ENCODE measurements at places on chromosomes 12 and 14. TPM values are rescaled to one million over a fixed set of nuclear protein-coding genes. Genes with fewer than 3 reads are reported as not detected.

- H3K27ac ChIP-seq: no peak overlapping the region
- no peak overlapping the region for H3K4me3 ChIP-seq
- H3K4me1 ChIP-seq: no peaks in the 10 kb centered on the region
- DNase-seq: no peak
- H3K36me3 ChIP-seq: no peaks in the 10 kb centered on the region
- H3K27me3 ChIP-seq: no peaks in the 10 kb centered on the region
Measured at GRCh38 chr14:104419865-104420505, 159.6 kb upstream of the C14orf180 start.

DNA sequence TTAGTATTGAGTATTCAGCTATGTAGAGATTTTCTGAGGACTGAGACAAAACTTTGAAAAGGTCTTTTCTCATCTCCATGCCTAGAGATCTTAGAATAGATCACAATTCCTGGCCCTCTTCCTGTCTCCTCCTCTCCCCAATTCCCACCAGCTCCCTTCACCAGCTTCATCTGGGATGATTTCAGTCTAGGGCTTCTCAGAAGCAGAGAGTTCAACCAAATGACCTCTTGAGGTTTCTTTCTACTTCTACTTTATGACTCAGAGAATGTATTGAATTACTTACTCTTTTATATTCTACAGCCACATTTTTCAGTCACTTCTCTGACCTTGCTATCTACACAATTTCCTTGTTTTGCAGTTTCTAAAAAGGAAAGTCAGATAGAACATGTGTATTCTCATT lies 19.4 kb upstream of the SNX6 start:
- no peak for DNase-seq
- H3K4me3 ChIP-seq: no peak overlapping the region
- H3K4me1 ChIP-seq: no peaks in the 10 kb centered on the region
- H3K27me3 ChIP-seq: no peaks in the 10 kb centered on the region

GRCh38 chr12:79326222-79326621 lies 364.5 kb downstream of the PAWR start:
- DNase-seq: no peak
- no peaks in the 10 kb centered on the region for H3K4me1 ChIP-seq
- no peak overlapping the region for H3K27ac ChIP-seq
- H3K4me3 ChIP-seq: no peak overlapping the region

- DNase-seq: no peak
- no peaks in the 10 kb centered on the region for H3K4me1 ChIP-seq
- no peaks in the 10 kb centered on the region for H3K36me3 ChIP-seq
Measured at GRCh38 chr14:77489041-77489440, 9.6 kb downstream of the ISM2 start.

DNA sequence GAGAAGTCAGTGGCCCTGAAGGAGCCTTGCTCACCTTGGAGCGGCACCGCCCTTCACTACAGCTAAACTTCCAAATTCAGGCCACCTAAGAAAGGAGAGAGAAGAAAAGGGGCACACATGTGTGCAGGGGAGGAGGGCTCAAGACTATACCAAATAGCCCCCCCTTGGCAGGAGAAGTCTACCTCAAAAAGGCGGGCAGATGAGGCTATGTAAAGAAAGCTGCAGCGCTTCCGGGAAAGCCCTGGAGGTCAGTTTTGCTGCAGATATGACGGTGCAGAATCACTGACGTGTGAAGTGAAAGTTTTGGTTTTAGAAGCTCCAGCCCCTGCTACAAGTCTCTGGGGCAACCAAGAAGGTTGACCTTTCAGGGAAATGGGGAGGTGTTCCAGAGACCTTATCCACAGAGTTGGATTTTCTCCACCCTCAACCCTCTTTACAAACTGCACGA lies 48.2 kb upstream of the PNMA1 start:
- H3K4me1 ChIP-seq: peaks cover 62% of the 10 kb centered on the region
- peak overlapping the region; percentile 96 for H3K27ac ChIP-seq
- peak; percentile 74 for DNase-seq
- H3K36me3 ChIP-seq: peaks cover 23% of the 10 kb centered on the region
- H3K4me3 ChIP-seq: peak overlapping the region; percentile 87

DNA sequence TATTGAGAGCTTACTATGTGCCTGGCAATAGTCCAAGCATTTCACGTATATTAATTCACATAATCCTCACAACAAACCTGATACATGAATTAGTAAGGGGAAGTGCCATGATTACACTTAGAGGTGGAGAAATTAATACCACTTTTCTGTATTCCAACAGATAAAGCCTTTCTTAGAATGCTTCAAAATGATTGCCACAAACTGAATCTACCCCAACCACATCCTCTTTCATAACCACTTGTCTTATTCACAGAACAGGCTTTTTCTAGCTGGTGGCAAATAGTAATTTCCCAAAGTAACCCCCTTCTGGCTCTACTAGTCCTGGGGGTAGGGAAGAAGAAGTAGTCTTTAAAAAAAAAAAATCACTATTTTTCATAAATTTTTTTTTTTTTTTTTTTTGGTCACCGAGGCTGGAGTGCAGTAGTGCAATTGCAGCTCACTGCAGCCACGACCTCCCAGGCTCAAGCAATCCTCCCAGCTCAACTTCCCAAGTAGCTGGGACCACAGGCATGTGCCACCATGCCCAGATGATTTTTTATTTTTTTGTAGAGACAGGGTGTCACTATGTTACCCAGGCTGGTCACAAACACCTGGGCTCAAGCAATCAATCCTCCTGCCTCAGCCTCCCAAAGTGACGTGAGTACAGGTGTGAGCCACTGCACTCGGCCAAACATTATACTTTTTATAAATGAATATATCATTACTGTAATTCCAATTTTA lies 59.0 kb upstream of the ARID2 start:
- H3K36me3 ChIP-seq: no peaks in the 10 kb centered on the region
- H3K27ac ChIP-seq: no peak overlapping the region
- peaks cover 45% of the 10 kb centered on the region for H3K4me1 ChIP-seq
- H3K4me3 ChIP-seq: no peak overlapping the region
- DNase-seq: peak; percentile 9

Gene RNASE11
- total RNA-seq: not detected

Gene TRIM9
- 7.2 TPM for total RNA-seq

Gene IL31
- not detected for total RNA-seq

Gene RAD51B
- total RNA-seq: 40.6 TPM

Gene TEX52
- 0.36 TPM for total RNA-seq
